M059J (cell line): ENCODE measurements at places on chromosomes 5 and 9.
A peak's percentile ranks its signal among the peaks of the same experiment; 100 is the strongest.

DNA sequence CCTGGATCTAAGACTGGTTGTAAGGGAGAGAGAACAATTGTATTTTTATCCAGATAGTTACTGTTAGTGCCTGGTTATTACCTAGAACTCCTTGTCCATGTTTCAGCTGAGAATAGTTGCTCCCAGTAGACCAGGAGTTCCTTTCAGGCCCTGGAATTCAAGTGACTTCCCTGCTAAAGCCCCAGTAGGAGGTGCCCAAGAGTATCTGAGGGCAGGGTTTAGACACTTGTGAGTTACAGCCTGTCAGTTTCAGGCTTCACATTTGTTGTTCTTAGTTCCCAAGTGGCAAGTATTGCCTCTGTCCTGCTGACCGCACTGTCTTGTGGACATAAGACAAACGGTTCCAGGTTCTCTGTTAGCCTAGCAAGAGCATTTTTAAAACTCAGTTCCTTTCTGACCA lies 743.9 kb upstream of the SEMA6A start:
- no peak for DNase-seq

DNA sequence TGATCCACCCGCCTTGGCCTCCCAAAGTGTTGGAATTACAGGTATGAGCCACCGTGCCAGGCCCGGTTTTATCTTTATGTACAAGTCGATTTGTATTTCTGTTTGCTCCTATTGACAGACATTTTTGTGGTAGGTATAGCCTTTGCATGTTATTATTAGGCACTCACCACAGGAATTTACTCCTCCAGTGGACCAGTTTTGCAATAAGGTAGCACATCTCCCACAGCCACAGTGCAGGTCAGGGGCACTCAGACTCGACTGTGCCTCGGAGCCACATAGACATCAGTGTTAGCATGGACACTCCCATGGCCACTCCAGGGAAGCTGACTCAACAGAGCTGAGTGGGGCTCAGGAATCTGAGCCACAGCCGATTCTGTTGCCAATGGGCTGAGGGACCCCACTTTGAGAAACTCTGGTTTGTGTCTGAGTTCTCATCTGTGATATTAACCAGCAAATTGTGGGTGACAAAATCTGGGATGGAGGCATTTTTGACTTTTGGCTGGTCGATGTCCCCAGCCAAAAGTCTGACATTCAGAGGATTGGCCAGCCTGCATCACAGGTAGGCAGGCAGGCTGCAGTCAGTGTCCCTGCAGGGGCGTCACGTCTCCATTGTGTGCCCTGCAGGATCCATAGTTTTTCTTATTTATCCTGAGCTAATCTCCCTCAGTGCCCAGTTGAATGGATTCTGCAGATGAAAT lies 15.0 kb upstream of the SHB start:
- peak; percentile 80 for DNase-seq

DNA sequence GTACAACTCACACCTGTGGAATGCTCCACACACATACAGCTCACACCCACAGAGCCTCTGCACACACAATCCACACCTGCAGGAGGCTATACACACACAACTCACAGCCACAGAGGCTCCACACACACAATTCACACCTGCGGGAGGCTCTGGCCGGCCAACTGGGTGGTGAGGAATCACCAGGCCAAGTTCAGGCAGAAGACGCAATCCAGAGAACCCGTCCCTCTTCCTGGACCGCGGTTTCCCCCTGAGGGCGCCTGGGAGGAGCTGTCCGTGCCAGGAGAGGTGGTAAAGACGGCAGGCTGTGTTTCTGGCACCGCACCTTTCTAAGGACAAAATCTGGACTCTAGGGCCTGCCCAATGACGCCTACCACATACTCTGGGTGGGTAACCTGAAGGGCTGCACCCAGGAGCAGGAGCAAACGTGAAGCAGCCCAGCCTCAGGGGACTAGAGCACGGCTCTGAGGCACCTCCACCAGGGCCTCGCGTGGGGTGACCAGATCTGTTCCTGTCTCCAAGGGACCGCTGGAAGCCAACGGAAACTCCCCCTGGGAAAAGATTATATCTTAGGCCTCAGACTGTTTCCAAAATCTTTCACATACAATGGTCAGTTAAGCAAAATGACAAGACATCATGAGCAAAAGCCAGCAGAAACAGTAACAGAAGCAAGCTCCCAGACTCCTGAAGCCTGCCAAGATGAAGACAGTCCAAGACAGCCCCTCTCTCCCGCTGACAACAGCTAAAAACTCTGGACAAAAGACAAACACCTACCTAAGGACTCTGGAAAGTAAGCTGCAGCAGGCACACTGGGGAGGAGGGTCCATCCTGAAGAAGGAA lies 16.9 kb downstream of the CAMSAP1 start:
- DNase-seq, result no peak

- DNase-seq, result no peak
Measured at GRCh38 chr5:112183874-112184273, 235.2 kb downstream of the EPB41L4A start.

DNA sequence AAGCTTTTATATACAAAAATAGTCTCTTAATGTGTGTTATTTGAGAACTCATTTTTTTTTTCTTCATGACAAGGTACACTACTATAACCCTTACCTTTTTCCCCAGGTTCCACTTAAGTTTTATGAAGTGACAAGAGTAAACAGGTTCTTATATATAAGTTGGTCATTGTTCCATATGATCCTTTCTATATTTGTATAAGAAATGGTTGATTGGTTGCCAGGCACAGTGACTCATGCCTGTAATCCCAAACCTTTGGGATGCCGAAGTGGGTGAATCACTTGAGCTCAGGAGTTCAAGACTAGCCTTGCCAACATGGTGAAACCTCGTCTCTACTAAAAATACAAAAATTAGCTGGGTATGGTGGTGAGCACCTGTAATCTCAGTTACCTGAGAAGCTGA lies 108.3 kb downstream of the PCSK1 start:
- peak; percentile 93 for DNase-seq

- DNase-seq, result peak; percentile 28
Measured at GRCh38 chr5:180315762-180316212, 23.9 kb upstream of the MAPK9 start.
